ENCODE measurements at places on chromosomes 7 and 10.

DNA sequence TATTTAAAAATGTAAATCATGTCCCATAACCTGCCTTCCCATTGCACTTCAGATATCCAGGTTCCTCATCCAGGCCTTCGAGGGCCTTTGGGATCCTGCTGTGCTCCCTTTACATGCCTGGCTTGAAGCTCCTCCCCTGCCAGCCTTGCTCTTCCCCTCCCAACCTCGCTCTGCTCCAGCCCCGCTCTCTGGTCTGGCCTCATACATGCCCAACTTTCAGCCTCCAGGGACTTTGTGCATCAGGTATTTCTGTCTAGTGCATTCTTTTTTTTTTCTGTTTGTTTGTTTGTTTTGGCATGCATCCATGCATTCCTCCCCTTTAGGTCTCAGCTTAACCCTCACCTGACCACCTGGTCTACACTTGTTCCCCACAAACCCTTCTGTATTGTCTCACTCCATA lies 160.3 kb downstream of the SNX10 start:
- DNase-seq = no peak

- peak; percentile 58 for DNase-seq
Measured at GRCh38 chr10:117597216-117597615, 54.7 kb downstream of the EMX2 start.

GRCh38 chr7:115319541-115319940 lies 397.6 kb downstream of the MDFIC start:
- DNase-seq = no peak

GRCh38 chr7:106061301-106061979 lies 50.7 kb downstream of the SYPL1 start:
- DNase-seq = no peak

GRCh38 chr7:2959828-2960599 lies 83.7 kb downstream of the CARD11 start:
- no peak for DNase-seq

- DNase-seq = no peak
Measured at GRCh38 chr10:66940965-66941364, 15.1 kb downstream of the LRRTM3 start.

- no peak for DNase-seq
Measured at GRCh38 chr10:113091920-113092319, 141.9 kb downstream of the TCF7L2 start.

DNA sequence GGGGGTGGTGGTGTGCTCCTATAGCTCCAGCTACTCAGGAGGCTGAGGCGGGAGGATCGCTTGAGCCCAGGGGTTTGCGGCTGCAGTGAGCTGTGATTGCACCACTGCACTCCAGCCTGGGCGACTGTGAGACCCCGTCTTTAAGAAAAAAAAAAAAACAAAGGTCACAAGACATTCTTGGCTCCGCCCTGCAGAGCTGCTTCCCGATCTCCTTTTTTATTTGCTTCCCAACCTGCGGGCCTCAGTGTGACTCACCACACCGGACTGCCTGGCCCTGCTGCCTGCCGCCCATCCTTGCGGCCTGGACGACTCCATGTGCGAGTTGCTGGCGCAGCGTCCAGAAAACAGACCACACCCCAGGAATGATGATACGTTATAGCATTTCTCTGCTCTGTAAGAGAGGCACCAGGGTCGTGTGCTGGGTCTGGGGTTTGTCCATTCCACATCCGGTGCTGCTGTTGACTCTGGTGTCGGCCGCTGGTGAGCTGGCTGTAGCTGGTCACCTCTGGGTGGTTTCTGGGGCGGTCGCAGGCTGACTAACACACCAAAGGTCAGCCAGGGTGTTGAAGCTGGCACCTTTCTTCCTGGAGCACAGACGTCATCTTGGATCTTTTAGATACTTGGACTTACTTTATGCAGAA lies 123.6 kb downstream of the TCF7L2 start:
- peak; percentile 99 for DNase-seq

- peak; percentile 55 for DNase-seq
Measured at GRCh38 chr7:81013083-81013817, 94.4 kb upstream of the SEMA3C start.

GRCh38 chr7:99679400-99680191 lies at the start of gene CYP3A5:
Gene CYP3A5, minus strand, starts transcription at chr7:99679996. Its CDS starts 100 bp downstream, at chr7:99679896.
- DNase-seq = no peak

DNA sequence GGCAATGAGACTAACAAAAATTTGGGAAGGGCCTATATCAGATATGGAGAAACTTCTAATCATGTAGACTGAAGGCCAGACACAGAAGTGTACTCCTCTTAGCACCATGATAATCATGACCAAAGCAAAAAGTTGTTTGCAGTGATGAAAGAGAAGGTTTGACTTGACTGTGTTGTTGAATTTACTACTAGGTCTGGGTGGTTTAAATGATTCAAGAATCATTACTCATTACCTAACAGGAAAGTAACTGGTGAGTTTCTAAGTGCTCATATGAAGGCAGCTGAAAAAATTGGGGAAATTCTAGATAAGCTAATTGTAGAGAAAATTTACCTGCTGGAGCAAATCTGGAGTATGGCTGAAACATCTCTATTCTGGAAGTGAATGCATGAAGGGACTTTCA lies 451.5 kb upstream of the SORCS1 start:
- DNase-seq = no peak

GRCh38 chr7:90705391-90706071 lies 109.4 kb downstream of the CDK14 start:
- DNase-seq = no peak

GRCh38 chr7:156954941-156955340 lies 5.4 kb downstream of the NOM1 start:
- no peak for DNase-seq

- no peak for DNase-seq
Measured at GRCh38 chr7:131409129-131409766, 81.6 kb downstream of the MKLN1 start.

DNA sequence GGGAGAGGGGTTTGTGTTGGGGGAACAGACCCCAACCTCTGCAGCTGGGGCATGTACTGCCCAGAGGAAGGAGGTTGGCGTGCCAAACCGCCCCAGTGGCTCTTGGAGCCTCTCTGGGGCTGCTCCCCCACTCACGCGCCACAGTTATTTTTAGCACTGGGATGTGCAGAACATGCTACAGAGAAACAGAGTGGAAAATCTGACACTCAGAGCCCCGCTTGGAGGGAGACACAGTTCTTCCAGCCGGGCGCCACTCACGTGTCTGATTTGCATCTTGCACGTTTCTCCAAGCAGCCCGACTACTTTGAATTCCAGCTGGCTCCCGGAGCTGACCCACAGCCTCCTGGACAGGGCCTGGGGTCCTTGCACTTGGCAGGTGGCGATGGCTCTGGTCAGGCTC lies 182.0 kb downstream of the RPS24 start:
- DNase-seq = no peak

DNA sequence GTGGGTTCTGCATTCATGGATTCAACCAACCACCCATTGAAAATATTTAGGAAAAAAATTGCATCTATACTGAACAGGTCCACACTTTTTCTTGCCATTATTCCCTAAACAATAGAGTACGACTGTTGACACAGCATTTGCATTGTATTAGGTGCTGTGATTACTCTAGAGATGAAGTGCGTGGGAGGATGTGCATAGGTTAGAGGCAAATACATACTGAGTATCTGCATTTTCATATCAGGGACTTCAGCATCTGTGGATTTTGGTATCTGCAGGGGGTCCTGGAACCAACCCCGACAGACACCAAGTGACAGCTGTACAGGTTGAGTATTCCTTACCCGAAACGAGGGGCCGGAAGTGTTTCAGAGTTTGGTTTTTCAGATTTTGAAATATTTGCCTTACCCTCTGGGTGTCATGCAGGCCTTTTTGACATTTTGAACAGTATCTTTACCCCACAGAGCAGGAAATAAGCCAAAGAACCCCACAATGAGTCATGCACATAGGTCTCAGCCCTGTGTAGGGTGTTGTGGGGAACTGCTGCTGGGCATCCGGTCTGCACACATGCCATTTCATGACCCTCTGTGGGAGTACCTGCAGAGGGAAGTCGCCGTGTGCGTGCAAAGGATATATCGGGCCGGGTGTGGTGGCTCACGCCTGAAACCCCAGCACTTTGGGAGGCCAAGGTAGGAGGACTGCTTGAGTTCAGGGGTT lies 14.5 kb downstream of the NUDT5 start:
- peak; percentile 51 for DNase-seq

DNA sequence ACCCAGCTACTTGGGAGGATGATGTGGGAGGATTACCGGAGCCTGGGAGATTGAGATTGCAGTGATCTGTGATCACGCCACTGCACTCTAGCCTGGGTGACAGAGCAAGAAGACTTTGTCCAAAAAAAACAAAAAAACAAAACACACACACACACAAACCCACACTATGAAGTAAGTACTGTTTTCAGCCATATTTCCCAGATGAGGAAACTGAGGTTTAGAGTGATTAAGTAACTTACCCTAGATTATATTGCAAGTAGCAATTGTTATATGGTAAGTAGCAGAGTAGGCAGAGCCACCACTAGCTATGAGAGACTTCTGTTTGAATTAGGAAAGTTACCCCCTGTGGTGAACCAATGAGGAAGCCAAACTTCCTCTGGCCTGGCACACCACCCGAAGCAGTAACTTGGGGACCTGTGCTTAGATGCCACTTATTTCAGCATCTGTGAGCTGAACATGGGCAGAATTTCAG lies 61.9 kb downstream of the MCU start:
- no peak for DNase-seq

DNA sequence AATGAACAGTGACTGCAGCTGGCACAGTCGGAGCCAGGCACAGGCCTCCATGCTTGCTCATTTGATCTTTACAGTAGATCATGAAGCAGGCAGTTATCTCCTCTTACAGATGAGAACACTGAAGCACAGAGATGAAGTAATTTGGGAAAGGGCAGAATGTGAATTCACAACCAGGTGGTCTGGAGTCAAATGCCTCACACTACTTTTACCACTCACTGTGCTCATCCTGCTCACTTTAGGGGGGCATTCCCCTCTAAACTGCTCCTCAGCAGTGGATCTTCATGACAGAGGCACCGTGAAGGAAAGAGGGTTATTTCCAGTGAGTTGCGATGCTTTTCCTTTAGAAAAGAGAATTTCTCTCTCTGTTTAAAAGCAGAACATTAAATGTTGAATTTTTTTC lies 15.1 kb downstream of the SNX10 start:
- DNase-seq = no peak

DNA sequence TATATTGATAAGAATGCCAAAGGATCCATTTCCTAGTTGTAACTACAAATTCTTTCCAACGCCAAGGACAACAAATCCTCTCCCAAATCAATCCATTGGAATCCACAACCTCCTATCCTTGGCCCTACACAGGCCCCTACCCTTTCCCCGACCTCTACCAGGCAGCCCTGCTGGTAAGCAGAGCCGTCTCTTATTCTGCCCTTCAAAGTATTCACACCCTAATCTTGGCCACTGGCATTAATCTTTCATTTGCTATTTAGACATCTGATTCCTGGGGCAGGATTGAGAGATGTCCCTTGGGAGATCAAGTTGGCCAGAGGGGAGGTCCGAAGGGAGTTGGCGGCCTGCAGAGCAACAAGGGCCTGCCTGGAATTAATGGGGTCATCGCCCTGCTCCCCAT lies 161.4 kb downstream of the PLXNA4 start:
- no peak for DNase-seq

- peak; percentile 20 for DNase-seq
Measured at GRCh38 chr7:138238734-138239659, 162.7 kb downstream of the AKR1D1 start.

- no peak for DNase-seq
Measured at GRCh38 chr10:80579849-80580637, 42.3 kb downstream of the SH2D4B start.

GRCh38 chr10:122310311-122311050 lies 39.4 kb downstream of the BTBD16 start:
- DNase-seq = no peak

DNA sequence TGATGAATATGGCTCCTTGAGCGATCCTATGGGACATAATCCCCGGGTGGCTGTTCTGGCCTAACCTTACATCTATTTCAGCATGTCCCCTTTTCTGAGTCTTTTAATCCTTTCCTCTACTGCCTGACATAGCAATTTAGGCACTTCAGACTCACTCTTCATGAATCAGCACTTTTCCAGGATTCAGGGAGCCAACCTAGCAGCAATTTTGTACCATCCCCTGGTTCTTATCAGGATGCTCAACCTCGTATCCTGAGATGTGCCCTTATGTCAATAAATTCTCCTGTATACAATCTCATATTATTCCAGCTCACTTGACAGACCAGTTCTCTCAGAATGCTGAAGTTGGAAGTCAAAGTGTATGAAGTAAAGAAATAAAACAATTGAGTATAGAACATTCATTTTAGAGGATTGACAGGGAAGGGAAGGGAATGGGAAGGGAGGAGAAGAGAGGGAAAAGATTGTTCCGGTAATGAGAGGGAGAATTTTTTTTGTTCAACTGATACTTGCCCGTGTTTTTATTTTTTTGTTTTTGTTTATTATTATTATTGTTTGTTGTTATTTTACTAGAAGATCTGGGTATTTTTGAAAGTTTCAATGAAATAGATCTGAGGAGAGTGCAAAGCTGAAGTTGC lies 8.2 kb upstream of the ZC3HAV1 start:
- DNase-seq = no peak

GRCh38 chr7:131010717-131011431 lies 276.9 kb upstream of the KLF14 start:
- peak; percentile 29 for DNase-seq

DNA sequence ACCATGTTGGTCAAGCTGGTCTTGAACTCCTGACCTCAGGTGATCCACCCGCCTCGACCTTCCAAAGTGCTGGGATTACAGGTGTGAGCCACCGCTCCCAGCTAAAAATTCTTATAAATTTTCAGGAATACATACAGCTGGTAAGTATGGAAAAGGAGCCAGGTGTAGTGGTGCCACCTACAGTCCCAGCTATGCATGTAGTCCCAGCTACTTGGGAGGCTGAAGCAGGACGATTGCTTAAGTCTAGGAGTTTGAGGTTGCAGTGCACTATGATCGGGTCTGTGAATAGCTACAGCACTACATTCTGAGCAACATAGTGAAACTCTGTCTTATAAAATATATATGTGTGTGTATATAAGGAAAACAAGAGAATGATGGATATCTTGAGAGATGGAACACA lies 19.0 kb downstream of the LDB1 start:
- DNase-seq = no peak

- DNase-seq = peak; percentile 64
Measured at GRCh38 chr10:30639946-30640786, 10.6 kb upstream of the LYZL2 start.

DNA sequence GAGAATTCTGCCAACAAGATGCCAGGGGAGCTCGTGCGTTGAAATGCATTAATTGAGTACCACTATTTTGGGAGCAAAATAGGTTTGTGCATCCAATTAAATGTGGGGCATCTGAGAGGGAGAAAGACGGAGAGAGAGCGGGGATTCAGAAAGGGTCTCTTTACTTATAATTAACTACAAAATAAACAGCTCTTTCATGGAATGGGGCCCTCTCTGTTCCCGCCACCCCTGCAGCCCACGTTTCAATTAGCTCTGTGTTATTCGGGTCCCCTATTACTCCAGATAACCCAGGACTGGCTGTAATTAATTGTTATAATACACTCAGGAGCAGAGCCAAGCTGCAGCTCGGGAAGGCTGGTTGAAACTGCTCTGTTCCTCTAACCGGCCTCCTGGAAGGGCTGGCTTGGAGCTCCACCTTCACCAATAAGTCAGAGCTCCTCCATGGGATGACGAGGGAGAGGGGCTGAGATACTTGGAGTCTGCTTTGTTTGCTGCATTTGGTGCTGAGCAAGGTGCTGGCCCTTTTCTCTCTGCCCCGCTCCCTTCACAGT lies 67.8 kb downstream of the CARD11 start:
- DNase-seq = no peak

- peak; percentile 82 for DNase-seq
Measured at GRCh38 chr10:4725917-4726606, 99.9 kb upstream of the AKR1E2 start.

- no peak for DNase-seq
Measured at GRCh38 chr7:374706-375311, 84.8 kb downstream of the FOXL3 start.
